ENCODE measurements at places on chromosomes 1 and 21.

DNA sequence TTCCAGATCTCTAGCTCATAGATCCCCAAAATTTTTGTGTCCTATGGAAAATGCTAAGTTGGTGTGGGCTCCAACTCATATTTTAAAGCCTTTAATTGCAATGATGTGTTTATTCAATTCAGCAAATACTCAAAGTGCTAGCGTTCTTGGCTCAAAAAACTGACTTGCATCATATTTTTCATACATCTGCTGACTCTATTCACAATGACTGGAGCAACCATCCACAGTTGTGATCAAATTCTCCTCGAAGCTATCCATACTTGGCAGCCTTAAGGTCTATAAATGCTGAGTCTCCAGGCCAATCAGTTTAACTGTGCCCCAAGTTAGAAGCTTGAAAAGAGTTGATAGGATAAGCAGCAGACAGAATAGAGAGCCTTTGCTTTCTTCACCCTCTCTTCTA, 2.9 kb upstream of the ATP1A1 start:
- DNase-seq, result no peak

- DNase-seq, result no peak
These were observed 4.4 kb downstream of the RASAL2 start for GRCh38 chr1:178098262-178098661.

DNA sequence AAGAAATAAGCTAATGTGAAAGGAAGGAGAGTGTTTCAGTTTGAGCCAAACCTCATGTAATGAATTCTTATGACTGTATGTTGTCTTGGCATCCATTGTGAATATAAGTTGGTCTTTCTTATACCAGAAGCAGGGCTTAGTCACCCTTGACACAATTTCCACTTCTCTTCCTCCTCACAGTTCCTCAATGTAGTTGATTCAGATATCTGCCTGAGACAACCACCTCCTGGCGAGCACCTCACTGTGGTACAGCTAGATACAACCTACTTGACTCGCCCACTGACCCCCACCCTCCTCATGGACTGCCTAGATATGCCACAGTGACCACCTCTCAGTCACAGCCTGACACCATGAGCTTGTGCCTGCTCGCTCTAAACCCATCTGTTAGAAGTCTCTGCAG, 45.6 kb downstream of the KYAT3 start:
- DNase-seq, result no peak

DNA sequence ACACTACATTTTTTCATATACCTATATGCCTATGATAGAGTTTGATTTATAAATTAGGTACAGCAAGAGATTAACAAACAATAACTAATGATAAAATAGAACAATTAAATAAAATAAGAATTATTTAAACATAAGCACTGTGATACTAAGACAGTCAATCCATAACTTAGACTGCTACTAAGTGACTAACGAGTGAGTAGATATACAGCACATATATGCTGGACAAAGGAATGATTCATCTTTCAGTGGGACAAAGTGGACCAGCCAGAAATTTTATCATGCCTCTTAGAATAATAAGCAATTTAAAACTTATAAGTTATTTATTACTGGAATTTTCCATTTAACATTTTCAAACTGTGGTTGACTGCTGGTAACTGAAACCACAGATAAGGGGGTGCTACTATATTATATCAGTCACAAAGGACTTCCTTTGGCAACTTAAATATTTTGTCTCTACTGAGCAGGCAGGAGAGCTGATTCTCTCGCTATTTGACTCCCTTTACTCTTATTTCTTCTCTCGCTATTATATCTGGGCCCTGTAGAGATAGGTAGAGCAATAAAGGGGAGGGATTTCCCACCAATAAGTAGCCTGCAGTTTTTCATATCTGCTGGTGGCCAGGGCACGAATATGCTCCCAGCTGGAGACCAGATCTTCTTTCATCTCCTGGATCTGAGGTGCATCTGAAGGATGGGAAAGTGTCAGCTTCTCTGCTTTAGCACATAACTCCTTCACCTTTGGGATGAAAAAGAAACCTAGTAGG, 10.8 kb downstream of the SPTA1 start:
- no peak for DNase-seq

GRCh38 chr1:59136541-59137275, 160.2 kb upstream of the FGGY start:
- DNase-seq, result no peak
